ENCODE measurements at places on chromosomes 2 and 18.

DNA sequence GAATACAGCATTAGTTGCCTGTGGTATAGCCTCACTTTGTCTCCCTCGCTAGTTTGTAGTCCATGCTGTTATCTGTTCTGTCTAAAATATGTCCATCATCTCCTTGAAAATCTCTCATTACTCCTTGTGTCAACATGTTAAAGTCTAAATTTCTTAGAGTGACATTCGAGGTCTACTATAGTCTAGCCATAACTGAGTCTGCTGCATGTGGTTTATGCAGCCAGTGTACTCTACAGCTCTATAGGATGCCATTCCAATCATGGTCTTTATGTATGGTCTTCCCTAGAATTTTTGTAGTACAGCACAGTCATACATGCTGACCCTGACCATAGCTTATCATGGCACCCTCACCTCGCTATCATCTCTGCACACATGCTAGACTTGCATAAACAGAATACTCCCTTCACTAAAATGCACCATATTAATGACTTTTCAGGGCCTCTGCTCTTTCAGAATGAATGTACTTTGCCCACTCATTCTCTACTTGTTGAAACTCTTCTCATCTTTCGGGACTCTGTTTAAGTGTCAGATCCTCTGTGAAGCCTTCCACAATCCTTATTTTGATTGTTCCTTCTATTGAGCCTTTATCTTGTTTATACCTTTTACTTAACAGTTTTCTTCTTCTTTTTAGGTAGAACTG is 12.8 kb downstream of the TANK start:
- no peak for DNase-seq

DNA sequence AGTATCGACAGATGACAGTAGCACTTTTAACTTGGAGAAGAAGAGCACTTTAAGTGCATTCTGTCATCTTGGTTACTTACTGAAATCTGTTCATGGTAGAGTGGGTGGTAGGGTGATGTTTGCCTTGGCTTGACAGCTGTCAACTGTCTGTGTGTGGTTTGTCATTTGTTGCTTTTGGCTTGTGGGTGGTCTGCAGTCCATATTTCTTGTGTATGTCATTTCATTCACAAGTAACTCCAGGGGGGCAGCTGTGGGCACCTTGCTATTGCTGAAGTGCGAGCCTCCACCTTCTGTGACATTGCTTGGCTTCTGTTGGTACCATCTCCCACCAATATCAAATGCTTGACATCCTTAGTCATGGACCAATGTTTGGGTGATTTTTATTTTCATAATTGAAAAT is 311.6 kb upstream of the NRP2 start:
- DNase-seq, result no peak

- no peak for DNase-seq
Observed at GRCh38 chr2:169765523-169765922, 31.9 kb downstream of the KLHL23 start.

DNA sequence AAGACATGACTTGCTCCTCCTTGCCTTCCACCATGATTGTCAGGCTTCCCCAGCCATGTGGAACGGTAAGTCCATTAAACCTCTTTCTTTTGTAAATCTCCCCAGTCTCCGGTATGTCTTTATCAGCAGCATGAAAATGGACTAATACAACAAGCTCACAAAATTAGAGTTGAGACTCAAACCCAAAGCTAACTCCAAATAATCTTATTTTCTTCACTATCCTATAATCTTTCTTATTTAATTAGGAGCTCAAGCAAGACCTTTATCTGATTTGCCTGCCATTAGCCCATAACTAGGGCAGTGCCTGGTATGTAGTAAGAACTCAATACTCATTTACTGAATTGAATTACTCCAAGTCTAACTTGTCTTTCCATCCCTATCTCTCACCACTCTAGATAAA is 289.2 kb downstream of the SUCLG1 start:
- no peak for DNase-seq

GRCh38 chr2:8333177-8333831 is 348.6 kb upstream of the ID2 start:
- DNase-seq, result no peak

GRCh38 chr2:28004086-28004485 is 113.6 kb downstream of the BABAM2 start:
- no peak for DNase-seq

GRCh38 chr18:78622907-78623541 is 356.6 kb upstream of the SALL3 start:
- DNase-seq, result no peak

DNA sequence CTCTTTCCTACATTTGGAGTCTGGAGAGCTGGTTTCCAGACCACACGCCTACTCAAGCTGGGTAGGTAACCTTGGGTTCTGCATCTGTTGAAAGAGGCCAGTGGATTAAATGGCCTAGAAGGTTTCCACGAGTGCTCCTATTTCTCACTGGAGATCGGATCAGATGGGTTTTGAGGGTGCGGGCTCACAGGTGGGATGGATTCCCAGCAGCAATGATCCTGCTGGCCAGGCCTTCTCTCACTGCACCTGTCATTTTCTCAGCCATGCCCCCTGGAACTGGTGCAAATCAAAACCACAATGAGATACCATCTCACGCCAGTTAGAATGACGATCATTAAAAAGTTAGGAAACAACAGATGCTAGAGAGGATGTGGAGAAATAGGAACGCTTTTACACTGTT is 747.5 kb upstream of the RAB6C start:
- no peak for DNase-seq

GRCh38 chr18:47594621-47595086 is 335.8 kb downstream of the SMAD2 start:
- DNase-seq, result peak; percentile 64

All from A673 (cell line).